ENCODE measurements at places on chromosomes 7 and 10.

- no peak for DNase-seq
Observed at GRCh38 chr7:159099711-159100231, 44.9 kb downstream of the VIPR2 start.

DNA sequence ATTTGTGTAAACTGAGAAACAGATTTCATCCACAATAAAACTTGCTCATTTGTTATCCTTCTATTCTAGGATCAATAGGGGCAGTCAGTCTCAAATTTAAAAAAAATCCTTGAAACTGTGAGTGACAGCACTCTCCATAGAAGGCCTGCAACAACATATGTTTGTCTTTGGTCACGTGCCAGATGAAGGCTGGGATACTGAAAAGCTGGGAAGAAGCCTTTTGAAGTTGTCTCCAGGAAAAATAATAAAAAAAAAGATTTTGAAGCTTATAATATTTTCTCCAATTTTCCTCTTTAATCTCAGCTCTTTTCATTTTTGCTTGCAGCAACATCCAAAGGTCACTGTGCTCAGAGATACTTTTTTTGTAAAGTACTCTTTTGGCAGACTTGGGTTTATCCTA, 128.6 kb upstream of the SLC26A5 start:
- no peak for DNase-seq

GRCh38 chr10:109961174-109962001, 38.1 kb upstream of the XPNPEP1 start:
- no peak for DNase-seq

- DNase-seq, result no peak
Observed at GRCh38 chr10:45625879-45626278, 46.7 kb downstream of the ZFAND4 start.

DNA sequence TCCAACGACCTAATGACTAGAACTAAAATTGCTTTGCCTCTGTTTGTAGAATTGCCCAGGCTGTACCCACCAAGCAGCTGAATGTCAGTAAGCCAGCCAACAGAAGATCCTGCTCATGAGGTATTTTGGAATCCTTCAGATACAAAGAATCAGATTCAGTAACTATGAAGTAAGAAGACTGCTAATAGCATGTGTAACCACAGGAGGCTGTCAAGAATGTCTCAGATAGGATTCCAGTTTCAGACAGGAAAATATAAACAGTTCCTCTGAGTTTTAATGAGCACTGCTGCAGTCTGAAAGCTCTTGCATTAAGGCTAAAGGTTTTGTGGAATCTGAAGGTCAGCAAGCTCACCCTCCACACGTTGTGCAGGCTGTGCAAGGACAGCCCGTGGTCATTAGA, 112.6 kb upstream of the ADAM12 start:
- no peak for DNase-seq

- DNase-seq, result no peak
Observed at GRCh38 chr7:120799813-120800475, 58.0 kb downstream of the TSPAN12 start.

Data from activated T-helper 9 cell treated with anti-CD3 and anti-CD28 coated beads, Interleukin-2, amount 50 U/mL, for 16 hours (primary cell).